ENCODE measurements at places on chromosomes 12 and 14. TPM values are rescaled to one million over a fixed set of nuclear protein-coding genes. Genes with fewer than 3 reads are reported as not detected.

GRCh38 chr12:60441577-60441976 lies 845.7 kb downstream of the SLC16A7 start:
- no peak for DNase-seq

The CCDC88C gene
- polyA plus RNA-seq = 37.3 TPM

The AMN gene
- 52.1 TPM for polyA plus RNA-seq

- DNase-seq = no peak
These were observed 23.3 kb upstream of the SLC6A12 start for GRCh38 chr12:237026-237815.

GRCh38 chr14:65531148-65531547 lies 118.6 kb downstream of the FUT8 start:
- no peak for DNase-seq

DNA sequence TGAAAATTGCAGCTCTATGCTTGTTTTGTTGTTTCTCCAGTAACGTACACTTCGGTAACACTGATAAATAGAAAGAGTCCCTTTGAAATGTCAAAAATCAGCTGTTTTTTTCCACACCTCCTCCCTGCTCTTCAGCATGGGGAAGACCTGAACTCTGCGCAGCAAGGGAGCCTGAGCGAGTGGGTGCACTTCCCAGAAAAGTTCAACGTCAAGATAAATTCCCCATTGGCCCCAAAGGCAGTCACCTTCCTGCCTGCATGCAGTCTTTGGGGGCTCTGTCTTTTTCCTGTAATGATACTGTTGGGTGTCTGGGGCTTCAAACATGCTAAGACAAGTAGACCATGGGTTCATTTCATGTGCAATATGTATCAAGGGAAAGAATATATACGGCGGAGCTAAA lies 8.8 kb upstream of the FOXG1 start:
- DNase-seq = no peak

- no peak for DNase-seq
These were observed 178.2 kb downstream of the RMST start for GRCh38 chr12:97640826-97641225.

DNA sequence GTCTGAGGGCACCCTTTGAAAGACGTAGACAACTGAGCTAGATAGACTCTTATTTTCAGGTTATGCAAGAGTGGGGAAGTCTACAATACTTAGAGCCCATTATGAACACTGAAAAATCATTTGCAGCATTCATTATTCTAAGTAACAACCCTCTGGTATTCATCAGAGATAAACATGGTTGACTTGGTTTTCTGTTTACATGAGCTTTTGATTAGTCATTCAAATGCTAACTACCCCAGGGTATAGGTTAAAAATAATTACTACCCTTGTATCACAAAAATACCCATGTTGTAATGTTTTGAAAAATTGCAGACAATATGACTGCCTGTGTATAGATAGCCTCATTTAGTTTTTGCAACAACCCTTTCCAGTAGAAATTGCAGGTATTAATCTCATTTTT lies 78.5 kb downstream of the PPFIBP1 start:
- DNase-seq = no peak
